ENCODE measurements at places on chromosomes 2 and 18. TPM values are rescaled to one million over a fixed set of nuclear protein-coding genes. Genes with fewer than 3 reads are reported as not detected.

The FOXD4L1 gene
- total RNA-seq: 0.23 TPM

The RAB6D gene
- total RNA-seq: not detected

The BAZ2B gene
- 10.3 TPM for total RNA-seq

GRCh38 chr2:135557530-135557929, 26.2 kb downstream of the R3HDM1 start:
- H3K4me1 ChIP-seq: no peaks in the 10 kb centered on the region
- no peak overlapping the region for H3K4me3 ChIP-seq
- peaks cover 15% of the 10 kb centered on the region for H3K36me3 ChIP-seq
- DNase-seq: no peak
- no peak overlapping the region for H3K27ac ChIP-seq

DNA sequence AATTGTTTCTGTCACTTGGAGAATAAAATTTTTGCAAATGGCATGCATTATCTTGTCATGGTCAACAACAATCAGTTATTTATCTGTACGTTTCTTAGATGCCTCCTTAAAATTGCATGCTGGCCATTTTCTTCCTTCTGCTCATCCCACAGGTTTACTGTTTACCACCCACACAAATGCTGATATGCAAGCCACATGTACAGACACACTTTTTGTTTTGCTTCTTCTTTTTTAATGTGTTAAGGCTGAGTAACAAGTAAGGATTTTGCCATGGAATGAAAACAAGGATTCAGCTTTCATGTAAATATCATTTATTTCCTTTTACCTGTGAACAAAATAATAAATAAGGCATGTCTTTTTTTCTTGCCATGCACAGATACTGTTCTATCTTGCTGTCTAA, 1077.1 kb upstream of the ZEB2 start:
- no peaks in the 10 kb centered on the region for H3K4me1 ChIP-seq
- H3K27me3 ChIP-seq: no peaks in the 10 kb centered on the region
- no peak overlapping the region for H3K4me3 ChIP-seq
- no peak overlapping the region for H3K27ac ChIP-seq
- DNase-seq: no peak
- H3K36me3 ChIP-seq: no peaks in the 10 kb centered on the region

DNA sequence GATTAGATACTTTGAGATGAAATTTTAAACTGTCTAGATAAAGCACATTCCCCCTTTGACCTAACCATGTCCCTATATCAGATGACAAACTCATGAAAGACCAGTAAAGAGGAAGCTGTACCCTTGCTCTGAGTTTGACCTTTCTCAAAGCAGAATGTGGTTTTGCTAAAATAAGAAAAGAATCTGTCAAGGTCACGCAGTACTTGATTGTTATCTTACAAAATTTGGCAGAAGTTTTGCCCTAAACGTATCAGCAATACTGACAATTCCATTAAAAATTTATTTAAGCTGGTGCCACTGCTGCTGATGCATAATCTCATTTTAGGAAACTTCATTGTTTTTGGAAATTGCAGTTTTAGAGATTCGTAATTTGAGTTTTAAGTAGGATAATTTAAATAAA, 31.2 kb upstream of the GALM start:
- no peak overlapping the region for H3K4me3 ChIP-seq
- H3K4me1 ChIP-seq: peaks cover 36% of the 10 kb centered on the region

- H3K27me3 ChIP-seq: peaks cover 5% of the 10 kb centered on the region
- no peak for DNase-seq
- H3K36me3 ChIP-seq: no peaks in the 10 kb centered on the region
- H3K4me3 ChIP-seq: no peak overlapping the region
These were observed 44.7 kb upstream of the FAHD2A start for GRCh38 chr2:95357717-95358280.

DNA sequence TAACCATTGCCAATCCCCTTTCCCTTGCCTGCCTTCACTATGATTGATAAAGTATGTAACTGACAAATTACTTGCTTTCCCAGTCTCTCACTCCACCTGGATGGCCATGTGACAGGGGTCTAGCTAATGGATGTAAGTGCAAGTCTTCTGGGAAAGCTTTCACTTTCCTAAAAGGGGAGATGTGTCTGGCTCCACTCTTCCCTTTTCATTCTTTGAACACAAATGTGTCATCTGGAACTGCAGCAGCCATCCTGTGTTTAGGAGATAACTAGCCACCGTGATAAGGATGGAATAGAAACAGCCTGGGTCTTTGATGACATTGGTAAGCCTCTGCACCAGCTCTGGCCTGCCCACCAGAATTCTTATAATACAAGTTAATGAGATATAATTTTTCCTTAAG, 38.2 kb downstream of the SNRPD1 start:
- H3K27ac ChIP-seq: no peak overlapping the region
- peaks cover 26% of the 10 kb centered on the region for H3K36me3 ChIP-seq
- H3K27me3 ChIP-seq: no peaks in the 10 kb centered on the region
- H3K4me3 ChIP-seq: no peak overlapping the region
- peaks cover 3% of the 10 kb centered on the region for H3K4me1 ChIP-seq
- DNase-seq: no peak

- no peaks in the 10 kb centered on the region for H3K27me3 ChIP-seq
- no peak overlapping the region for H3K4me3 ChIP-seq
- H3K36me3 ChIP-seq: peaks cover 13% of the 10 kb centered on the region
- H3K27ac ChIP-seq: peak overlapping the region; percentile 73
These were observed 67.2 kb upstream of the PELI1 start for GRCh38 chr2:64211276-64211921.

DNA sequence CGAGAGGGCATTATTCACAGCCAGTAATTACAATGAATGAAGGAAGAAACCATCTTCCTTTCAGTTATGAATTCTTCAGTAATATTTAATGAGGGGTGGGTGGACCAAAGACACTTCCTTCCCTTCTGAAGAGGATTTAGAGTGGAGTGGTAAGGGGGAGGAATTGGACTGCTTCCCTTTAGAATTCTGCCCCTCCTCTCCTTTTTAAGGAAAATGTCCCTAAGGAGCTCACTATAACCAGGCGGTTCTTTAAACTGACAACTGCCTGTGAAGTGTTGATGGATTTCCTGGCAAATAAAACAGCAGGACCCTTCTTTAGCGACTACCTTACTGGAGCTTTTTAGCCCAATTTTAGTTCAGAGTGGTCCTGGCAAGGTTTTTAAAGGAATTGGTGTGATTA, 86.4 kb downstream of the LIMS1 start:
- DNase-seq: no peak
- H3K36me3 ChIP-seq: peaks cover 5% of the 10 kb centered on the region
- peaks cover 75% of the 10 kb centered on the region for H3K4me1 ChIP-seq
- peak overlapping the region; percentile 27 for H3K4me3 ChIP-seq

- H3K27me3 ChIP-seq: peaks cover 85% of the 10 kb centered on the region
- no peak overlapping the region for H3K27ac ChIP-seq
- no peaks in the 10 kb centered on the region for H3K36me3 ChIP-seq
- H3K4me1 ChIP-seq: peaks cover 2% of the 10 kb centered on the region
These were observed 13.6 kb downstream of the HOXD3 start for GRCh38 chr2:176170602-176171305.

GRCh38 chr18:9952633-9953416, 39.0 kb downstream of the VAPA start:
- H3K4me3 ChIP-seq: no peak overlapping the region
- no peaks in the 10 kb centered on the region for H3K27me3 ChIP-seq
- H3K27ac ChIP-seq: no peak overlapping the region
- peaks cover 23% of the 10 kb centered on the region for H3K36me3 ChIP-seq
- no peak for DNase-seq

GRCh38 chr2:8538931-8539621, 142.8 kb upstream of the ID2 start:
- H3K27ac ChIP-seq: peak overlapping the region; percentile 100
- no peaks in the 10 kb centered on the region for H3K27me3 ChIP-seq
- H3K36me3 ChIP-seq: no peaks in the 10 kb centered on the region
- H3K4me1 ChIP-seq: peaks cover 70% of the 10 kb centered on the region
- H3K4me3 ChIP-seq: no peak overlapping the region
- peak; percentile 31 for DNase-seq

DNA sequence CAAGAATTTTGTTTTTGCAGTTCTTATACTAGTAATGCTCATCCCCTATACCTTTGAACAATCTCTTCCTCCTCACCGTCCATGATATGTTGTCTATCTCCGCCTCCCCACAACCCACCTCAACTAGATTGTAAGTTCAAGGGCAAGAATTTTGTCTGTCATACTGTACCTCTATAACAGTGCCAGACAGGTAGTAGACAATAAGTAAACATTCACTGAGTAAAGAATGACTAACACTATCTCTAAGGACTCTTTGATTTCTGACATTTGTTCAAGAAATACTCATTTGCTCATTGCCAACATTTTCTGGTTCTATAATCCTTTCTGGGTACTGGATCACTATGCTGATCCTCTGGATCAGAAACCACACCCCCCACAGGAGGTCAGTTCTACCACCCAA, 82.4 kb downstream of the EXOC6B start:
- no peaks in the 10 kb centered on the region for H3K27me3 ChIP-seq
- H3K36me3 ChIP-seq: no peaks in the 10 kb centered on the region
- no peak overlapping the region for H3K4me3 ChIP-seq
- DNase-seq: no peak
- no peak overlapping the region for H3K27ac ChIP-seq

GRCh38 chr18:48940854-48941611, 9.7 kb downstream of the SMAD7 start:
- H3K27me3 ChIP-seq: no peaks in the 10 kb centered on the region
- DNase-seq: peak; percentile 92
- peak overlapping the region; percentile 71 for H3K4me3 ChIP-seq
- H3K27ac ChIP-seq: peak overlapping the region; percentile 94

- no peak overlapping the region for H3K4me3 ChIP-seq
- H3K4me1 ChIP-seq: peaks cover 18% of the 10 kb centered on the region
- DNase-seq: no peak
- peaks cover 4% of the 10 kb centered on the region for H3K27me3 ChIP-seq
These were observed 385.5 kb downstream of the SETBP1 start for GRCh38 chr18:45066210-45066609.

DNA sequence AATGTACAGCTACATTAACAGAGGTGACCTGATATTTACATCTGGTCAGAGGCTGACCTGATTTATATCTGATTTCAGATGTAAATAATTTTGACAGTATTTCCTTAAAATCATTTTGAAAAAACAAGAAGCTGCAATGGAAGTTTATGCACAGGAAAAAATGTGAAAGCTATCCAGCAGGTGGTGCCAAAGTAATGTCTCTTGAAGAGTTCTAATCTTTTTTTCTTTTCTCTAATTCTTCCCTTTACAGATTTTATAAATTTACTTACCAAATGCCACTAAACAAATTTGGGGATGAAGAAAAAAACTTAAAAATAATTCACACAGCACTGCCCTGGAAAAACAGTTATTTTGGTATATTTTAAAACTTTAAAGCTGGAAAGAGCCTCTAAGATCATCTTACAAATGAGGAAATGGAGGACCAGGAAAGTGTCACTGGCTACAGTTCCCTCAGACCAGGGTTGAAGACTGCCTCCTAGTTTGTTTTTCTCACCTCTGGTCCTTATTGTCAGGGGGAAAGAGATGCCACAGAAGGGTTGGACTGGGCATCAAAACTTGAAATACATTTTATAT, 16.4 kb upstream of the FBLN7 start:
- no peak overlapping the region for H3K27ac ChIP-seq
- H3K27me3 ChIP-seq: no peaks in the 10 kb centered on the region
- H3K36me3 ChIP-seq: peaks cover 30% of the 10 kb centered on the region
- H3K4me3 ChIP-seq: no peak overlapping the region

DNA sequence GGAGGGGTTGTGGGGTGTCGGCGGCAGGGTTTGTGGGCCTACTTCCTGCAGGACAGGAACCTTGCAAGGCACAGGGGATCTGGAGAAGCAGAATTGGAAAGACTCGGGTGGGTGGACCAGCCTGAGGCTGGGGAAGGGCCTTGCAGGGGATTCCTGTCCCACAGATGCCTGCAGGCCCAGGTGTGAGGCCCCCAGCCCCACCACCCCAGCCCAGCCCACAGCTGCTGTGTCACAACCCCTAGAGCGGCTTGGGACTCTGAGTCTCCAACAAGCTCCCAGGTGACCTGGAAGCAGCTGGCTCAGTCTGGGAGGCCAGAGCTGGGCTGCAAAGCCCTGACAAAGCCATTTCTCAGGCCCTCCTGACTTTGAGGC, 93.1 kb downstream of the ZFP36L2 start:
- H3K27ac ChIP-seq: peak overlapping the region; percentile 99
- H3K4me3 ChIP-seq: peak overlapping the region; percentile 64
- H3K4me1 ChIP-seq: peaks cover 99% of the 10 kb centered on the region
- DNase-seq: peak; percentile 62
- peaks cover 6% of the 10 kb centered on the region for H3K36me3 ChIP-seq

GRCh38 chr2:211328126-211328525, 771.7 kb downstream of the CPS1 start:
- H3K27me3 ChIP-seq: no peaks in the 10 kb centered on the region
- no peaks in the 10 kb centered on the region for H3K4me1 ChIP-seq
- H3K36me3 ChIP-seq: no peaks in the 10 kb centered on the region
- H3K27ac ChIP-seq: no peak overlapping the region
- H3K4me3 ChIP-seq: no peak overlapping the region
- DNase-seq: no peak

DNA sequence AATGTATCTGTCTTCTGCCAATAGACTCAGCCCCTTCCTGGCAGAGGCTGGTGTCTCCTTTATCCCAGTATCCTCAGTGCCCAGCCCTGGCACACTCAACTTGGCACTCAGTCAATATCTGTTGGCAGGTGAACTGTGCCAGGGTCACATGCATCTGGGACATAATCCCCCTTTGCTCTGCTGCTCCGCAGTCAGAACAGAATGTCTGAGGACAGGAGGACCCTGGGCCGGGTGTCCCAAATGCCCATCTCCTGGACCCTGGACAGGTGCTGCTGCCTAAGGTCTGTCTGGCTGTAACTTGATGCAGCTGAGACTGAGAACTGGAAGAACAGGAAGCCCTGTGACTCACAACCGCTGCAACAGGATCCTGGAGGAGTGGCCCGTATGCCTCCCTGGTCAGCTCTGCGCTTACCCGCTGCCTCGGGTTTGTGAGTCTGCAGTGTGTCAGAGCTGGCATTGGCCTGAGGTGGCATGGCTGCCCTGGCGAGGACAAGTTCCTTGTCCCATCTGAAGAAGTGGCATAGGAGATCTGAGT, 11.4 kb downstream of the HK2 start:
- DNase-seq: peak; percentile 45
- H3K4me1 ChIP-seq: peaks cover 90% of the 10 kb centered on the region
- H3K27ac ChIP-seq: peak overlapping the region; percentile 66
- peak overlapping the region; percentile 39 for H3K4me3 ChIP-seq
- H3K36me3 ChIP-seq: peaks cover 9% of the 10 kb centered on the region
